ENCODE measurements at places on chromosomes 12 and 14.

DNA sequence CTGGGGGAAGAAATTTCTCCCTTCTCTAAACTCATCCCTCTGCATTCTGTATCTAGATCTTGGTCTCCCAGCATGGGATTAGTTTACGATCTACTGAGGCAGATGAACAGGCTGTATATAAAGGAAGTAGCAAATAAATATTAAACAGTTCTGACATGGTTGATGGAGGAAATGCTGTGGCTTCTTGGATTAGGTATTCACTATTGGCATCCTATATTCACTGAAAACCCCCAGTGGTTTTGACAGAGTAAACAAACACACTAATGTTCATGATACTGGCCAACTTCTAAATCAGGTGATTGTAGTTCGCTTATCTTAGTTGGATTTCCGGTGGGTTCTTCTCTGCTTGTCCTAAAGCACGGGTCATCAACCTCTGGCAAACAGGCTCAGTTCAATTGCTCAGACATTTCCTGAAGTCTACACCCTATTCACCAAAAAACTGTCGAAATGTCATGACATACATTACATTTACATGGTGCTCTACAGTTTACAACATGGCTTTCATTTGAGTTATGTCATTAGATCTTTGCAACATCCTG, 433.9 kb downstream of the EGLN3 start:
- DNase-seq, result no peak

- no peak for DNase-seq
Measured at GRCh38 chr12:42445891-42446290, 119.9 kb downstream of the PPHLN1 start.

DNA sequence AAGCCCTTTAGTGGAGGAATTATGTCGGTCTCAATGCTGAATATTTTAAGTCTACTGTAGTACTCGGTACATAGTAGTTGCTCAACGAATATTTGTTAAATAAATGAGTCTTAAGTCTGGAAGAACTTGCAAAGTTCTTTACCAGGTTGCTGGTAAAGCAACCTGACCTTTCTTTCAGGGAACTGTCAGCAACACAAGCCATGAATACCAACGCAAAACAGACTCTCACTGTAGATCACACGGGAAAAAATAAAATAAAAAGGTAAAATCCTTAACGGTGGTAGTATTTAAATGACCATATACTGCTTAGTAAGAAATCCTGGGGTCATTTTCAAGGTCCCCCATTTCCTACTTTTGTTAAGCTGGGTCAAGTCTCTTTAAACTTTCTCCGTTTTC, 447 bp upstream of the NUBPL start:
- no peak for DNase-seq

GRCh38 chr12:121124402-121125109, 8.1 kb upstream of the P2RX7 start:
- no peak for DNase-seq

- no peak for DNase-seq
Measured at GRCh38 chr12:109741970-109742703, 28.5 kb downstream of the FAM222A start.

- peak; percentile 74 for DNase-seq
Measured at GRCh38 chr12:111598637-111599452, at the start of gene ATXN2. TSS of gene ATXN2 (minus strand) at chr12:111599315. CDS start at chr12:111599034, 281 bp downstream.

DNA sequence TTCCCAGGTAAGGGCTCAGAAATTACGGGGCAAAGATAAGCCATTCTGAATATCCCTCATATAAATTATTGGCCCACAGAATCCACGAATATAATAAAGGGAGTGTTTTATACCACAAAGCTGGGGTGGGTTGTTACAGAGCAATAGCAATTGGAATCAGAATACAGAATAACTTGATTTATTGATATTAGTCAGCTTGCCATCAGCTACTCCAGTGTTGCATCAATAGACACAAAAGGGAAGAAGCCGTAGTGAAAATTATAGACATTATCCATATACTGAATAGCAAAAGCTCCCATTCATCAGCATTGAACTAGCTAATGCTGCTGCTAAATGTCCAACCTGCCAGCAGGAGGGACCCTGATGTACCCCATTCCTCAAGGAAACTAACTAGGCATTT, 18.3 kb downstream of the MDGA2 start:
- no peak for DNase-seq

- DNase-seq, result no peak
Measured at GRCh38 chr14:36940476-36940875, 231.9 kb downstream of the SLC25A21 start.

- no peak for DNase-seq
Measured at GRCh38 chr12:109485201-109485600, 7.8 kb downstream of the UBE3B start.

GRCh38 chr12:26978801-26979200, 35.4 kb downstream of the TM7SF3 start:
- DNase-seq, result no peak

DNA sequence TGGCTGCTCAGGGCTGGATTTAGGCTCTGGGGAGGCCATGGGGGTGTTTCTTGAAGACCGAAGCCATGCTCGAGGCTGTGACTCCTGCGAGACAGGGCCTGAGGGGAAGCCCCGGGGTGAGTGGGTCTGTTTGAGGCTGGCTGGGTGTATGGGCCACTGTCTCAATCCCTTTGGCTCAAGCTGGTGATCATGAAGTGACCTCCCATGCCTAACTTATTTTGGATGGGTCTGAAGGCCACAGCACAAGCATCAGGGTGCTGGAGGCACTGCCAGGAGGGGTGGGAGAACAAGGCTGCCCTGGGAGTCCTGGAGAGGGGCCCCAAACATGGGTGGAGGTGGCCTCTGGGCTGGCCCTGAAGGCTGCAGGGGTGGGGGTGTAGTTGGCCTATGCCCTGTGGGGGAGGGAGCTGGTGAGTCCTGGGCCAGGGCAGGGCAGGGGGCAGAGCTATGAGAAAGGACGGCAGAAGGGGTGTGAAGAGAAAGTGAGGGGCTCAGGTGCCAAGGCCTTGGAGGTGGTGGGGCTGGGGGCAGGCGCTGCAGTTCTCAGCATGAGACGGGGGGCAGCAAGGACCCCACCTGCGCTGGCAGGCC, 100.9 kb downstream of the KIF26A start:
- no peak for DNase-seq

GRCh38 chr14:31239741-31240140, 32.1 kb upstream of the HECTD1 start:
- DNase-seq, result no peak
